ENCODE measurements at places on chromosomes 11 and 22.

DNA sequence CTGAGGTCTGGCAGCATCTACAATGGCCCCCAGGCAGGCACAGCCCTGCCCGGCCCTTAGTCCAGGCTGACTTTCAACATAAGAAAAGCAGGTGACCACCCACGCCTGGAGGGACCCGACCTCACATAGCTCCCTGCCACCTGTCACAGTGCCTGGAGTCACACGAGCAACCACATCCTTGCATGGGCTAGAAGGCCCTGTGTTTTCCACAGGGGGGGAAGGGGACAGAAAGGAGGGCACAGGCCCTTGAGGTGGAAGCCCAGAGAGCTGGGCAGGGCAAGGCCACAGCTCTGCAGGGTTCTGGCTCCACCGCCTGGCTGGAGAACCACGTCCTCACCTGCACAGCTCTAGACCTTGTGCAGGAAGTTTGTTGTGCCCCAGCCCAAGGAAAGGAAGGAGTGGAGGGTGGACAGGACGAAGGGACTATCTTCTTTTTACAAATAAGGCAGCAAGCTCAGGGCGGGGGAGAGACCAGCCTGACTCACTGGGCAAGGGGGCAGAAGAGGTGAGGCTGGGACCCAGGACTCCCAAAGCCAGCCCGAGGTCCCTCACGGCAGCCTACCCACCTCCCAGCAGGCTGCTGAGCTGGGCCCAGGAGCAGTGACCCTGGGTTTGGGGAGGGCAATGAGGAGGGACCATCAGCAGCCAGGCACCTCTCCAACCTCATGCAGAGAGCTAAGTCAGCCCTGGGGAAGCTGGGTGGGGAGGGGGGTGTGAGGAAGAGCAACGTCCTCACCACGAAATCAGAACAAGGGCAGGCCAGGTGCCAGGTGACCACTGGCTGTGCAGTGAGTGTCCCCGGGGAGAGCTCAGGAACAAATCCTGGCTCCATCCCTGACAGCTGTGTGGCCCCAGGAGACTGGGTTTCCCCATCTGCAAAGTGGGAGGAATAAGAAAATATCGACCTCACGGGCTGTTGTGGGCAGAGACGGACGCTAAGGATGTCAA lies 4.3 kb downstream of the C1QTNF6 start:
- no peak for DNase-seq

DNA sequence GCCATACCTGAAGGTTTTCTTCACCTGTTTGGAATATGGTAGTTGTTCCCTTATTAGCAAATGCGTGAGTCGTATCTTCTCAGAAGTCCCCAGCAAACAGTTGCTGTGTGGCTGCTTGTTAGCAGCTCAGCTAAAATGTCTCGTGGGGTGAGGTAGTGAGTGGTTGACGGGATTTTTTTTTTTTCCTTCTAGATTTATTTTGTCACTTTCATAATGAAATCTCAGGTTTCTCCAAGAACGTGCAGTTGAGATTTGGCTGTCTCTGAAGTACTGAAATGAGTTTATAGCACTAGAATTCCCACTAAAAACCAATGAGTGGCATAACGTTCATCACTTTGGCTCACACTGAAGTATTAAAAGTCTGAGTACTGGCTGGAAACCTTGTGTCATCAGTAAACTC lies 16.8 kb downstream of the RCN1 start:
- no peak for DNase-seq

DNA sequence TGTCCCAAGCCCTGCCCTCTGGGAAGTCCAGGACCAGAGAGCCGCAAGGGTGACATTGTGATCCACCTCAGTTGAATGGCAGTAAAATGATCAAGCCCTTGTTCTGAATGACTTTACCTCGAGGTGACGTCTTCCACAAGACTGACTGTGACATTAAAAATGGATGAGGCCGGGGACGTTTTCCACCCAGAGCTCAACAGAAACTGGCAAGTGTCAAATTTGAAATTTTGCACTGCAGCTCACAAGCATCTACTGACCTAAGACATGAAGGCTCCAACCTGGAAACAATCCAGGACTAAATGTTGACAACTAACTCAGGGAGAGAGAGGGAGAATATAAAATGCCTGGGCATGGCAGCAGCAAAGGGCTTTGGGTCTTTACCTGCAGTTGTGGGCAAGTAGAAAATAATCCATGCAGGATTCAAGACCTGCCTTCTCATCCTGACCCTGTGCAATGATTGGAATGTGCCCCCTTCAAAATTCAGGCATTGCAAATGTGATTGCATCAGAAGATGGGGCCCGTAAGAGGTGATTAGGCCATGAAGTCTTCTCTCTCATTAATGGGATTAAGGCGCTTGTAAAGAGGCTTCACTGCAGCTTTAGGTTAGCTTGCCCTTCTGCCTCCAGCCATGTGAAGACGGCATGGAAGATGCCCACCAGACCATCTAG lies 33.6 kb upstream of the CLMP start:
- no peak for DNase-seq

DNA sequence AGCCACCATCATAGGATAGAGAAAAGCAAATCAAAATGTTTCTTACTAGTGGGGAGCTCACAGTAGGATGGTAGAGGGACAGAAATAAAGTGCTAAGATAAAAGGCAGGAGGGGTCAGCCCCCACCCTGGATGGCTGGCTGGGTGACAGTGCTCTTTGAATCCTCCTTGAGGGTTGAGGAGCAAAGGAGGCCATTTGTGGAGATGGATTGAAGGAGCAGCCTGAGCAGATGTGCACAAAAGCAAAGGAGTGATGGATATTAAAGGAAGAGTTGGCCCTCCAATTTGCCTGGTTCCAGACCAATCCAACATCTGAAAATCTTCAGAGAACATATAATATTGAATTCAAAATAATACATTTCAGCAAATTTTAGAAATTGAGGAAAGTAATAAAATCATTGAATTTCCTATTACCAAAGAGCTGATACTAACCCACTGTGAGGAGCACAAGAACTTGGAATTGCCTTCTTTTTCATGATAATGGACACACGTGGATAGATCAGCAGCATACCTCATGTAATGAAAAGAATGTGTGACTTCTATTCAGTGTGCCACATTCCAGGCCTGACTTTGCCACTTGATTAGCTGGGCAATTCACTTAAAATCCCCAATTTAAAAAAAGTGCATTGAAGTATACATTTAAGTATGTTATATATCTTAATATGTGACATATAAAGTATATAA lies 287.0 kb downstream of the FAT3 start:
- DNase-seq, result no peak

DNA sequence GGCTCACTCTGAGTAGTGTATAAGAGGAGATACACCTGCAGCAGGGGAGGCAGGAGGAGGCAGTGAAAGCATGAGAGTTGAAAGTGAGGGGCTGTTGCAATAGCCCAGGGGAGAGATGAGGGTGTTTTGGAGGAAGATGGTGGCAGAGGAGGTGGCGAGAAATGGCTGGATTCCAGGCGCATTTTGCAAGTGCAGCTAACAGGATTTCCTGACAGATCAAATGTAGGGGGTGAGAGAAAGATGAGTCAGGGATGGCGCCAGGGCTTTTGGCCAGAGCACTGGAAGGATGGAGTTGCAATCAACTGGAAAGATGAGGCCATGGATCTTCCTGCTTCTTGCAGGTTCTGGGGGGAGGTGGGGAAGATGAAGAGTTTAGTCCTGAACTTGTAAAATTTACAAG lies 16.8 kb upstream of the TSPAN18 start:
- DNase-seq, result no peak

DNA sequence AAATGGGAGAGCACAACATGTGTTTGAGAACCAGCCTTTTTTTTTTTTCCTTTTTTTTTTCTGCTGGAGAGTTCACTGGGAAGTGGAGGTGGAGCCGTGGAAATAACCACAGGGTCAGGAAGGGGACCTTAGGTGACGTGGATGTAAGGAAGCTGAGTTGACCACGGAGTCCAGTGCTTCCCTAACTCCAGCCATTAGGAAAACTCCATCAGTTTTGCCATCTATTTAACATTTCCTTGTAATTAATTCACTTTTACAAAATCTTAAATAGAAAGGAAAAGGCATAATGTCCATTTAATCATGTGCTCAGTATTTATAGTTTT lies 2.0 kb upstream of the CDK2AP2 start:
- no peak for DNase-seq

DNA sequence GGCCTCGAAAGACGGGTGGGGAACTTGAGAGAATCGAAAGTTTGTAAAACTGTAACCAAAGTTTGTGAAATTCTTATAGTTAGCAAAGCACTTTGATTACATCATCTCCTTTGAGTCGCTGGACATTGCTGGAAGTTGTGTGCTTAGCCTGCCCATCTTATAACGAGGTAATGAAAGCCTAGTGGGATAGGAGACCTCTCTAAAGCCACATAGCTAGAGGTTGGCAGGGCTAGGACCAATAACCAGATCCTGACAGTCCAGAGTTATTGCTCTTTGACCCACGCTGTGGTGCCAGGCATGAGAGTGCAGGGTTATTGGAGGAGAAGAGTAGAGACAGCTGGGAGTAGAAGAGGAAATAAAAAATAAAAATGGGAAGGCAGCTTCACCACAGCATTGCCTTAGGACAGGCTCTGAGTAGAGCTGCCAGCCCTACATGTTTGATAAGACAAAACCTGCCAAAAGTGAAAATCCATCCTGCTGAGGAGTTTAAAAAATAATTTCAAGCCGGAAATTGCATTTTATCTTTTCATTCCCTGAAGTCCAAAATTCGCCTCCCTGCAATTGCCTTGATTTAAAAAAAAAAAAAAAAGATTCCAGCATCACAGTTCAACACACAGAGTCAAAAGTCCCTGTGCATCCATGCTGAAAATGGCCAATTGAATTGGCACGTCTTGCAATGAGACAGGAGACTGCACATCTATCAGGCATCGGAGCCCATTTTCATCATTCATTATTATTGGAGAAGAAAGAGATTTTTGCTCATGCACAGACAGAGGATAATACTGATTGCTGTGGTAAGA lies 225.5 kb upstream of the POU2AF2 start:
- no peak for DNase-seq

DNA sequence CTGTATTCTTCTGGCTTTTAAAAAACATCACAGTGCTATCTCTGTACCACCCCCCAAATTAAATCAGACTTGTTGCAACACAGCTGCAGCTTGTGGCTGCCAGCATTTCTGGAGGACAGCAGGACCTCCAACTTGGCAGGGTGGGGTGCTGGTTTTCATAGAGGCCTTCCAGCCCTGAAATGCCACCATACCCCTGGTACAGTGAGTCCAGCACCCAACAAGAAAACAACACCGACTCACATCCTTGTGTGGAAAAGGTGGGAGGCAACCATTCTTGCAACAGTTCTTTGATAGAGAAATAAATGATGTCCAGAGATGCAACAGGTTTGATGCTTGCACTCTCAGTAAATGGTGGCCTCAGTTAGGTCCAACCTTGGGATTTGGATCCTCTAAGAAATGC lies 96.0 kb downstream of the ABTB2 start:
- DNase-seq, result no peak

GRCh38 chr22:49413551-49413950 lies 414.1 kb downstream of the BRD1 start:
- DNase-seq, result no peak

- DNase-seq, result no peak
These were observed 80.3 kb downstream of the DDIAS start for GRCh38 chr11:82981852-82982251.

DNA sequence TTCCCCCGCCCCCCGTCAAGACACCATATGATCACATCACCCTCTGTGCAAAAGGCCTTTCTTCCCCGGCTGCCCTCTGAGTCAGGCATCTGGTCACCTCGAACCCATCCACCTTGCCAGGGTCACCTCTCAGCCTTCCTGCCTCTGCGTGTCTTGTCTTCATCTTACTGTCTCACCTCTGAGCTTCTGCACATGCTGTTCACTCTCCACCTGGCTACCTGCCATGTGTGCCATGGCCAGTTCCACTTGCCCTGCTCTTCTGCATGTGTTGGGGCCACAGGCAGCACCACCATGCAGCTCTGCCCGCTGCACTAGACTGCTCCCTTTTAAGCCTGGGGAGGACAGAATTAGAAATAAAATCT lies 9.8 kb downstream of the ZNF74 start:
- no peak for DNase-seq

- DNase-seq, result no peak
These were observed 25.4 kb downstream of the ATG13 start for GRCh38 chr11:46642627-46643335.

DNA sequence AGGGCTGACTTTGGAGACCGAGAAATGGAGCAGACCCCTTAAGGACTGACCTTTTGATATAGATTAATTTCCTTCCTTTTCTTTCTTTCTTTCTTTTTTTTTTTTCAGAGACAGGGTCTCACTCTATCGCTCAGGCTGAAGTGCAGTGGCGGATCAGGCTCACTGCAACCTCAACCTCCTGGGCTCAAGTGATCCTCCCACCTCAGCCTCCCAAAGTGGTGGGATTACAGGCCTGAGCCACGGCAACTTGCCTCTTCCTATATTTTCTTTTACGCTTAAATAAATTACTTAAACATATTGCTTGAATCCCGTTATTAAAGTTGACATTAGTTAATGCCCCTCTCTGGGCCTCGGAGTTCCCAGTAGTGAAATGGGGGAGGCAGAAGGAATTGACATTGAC lies 350 bp upstream of the KCTD14 start:
- no peak for DNase-seq

DNA sequence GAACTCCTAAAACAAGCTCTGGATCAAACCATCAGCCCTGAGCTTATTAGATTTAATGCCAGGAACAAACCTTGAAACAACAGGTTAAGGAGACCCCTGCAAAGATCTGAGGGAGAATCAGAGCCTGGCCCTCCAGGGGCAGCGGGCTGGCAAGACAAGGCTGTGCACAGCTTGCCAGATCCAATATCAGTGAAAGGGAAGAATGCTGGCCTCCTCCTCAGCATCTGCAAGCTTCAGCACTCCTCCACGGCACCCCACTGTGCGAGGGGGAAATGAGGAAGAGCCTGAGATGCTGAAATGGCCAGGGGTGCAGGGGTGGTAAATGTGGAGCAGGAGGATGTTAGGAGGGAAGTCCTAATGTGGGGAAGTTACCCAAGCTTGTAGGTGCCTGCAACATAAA lies 167.0 kb downstream of the TENM4 start:
- no peak for DNase-seq

DNA sequence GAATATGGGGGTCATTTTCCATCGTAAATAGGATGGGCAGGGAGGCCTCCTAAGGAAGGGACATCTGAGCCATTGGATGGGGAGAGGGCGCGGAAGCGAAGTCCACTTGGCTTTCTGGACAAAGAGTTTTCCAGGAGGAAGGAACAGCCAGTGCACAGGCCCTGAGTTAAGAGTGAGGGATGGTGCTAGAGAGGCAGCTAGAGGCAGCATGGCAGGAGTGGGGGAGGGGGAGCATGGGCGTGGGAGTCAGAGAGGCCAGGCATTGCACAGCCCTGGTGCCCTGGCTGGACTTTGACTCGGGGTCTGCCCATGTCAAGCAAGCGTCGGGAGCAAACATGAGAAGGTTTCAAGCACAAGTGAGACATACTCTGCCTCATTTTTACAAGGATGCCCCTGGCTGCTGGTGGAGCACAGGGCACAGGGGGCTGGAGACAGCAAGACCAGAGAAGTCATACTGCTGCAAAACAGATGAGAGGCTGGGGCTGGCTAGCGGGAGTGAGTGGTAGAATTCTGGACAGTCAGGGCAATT lies 9.0 kb downstream of the GNAZ start:
- DNase-seq, result no peak

DNA sequence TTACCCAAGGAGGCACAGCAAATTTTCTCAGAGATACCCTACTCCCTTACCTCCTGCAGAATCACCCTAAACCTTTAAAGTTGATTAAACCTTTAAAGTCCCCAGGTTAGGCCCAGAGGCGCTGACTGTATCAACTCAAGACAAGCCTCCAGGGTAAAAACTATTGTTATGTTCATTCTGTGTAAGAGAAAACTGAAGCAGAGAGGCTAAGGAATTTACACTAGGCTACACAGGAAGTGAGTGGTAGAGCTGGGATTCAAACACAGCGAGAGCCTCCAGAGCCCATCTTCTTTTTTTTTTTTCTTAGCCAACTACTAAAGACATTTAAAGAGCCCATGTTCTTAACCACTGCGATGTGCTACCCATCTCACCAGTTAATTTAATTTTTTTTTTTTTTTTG lies 56.3 kb upstream of the GRK3 start:
- DNase-seq, result no peak

All from cortex of kidney (tissue), 1 donor.